Neural progenitor cell (in vitro differentiated cells): ENCODE measurements at places on chromosomes 16 and 17.

- no peak for DNase-seq
These were observed 89.8 kb downstream of the CRISPLD2 start for GRCh38 chr16:84909476-84910085.

GRCh38 chr16:414395-415169 lies 10.9 kb upstream of the RAB11FIP3 start:
- no peak for DNase-seq

- DNase-seq: peak; percentile 59
These were observed 36.8 kb downstream of the CBFA2T3 start for GRCh38 chr16:88939972-88940861.

DNA sequence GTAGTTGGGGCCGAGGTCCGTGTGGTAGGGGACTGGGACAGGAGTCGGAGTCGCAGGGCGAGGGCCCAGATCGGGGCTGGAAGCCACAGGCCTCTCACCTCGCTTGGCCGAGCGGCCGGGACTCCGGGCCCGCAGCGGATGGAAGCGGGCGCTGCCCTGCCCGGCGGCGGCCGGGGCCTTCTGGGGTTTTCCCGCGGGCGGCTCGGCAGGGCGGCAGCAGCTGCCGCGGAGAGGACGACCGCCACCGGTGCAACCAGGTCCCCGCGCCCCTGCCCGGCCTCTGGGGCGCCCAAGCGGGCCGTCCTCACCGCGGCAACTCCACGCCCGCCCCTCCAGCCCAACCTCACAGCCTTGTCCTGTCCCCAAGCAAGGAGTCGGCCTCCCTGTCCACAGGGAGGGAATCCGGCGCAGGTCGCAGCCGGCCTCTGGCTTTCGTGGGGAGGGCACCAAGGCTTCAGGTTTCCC lies 15.6 kb upstream of the UTP6 start:
- no peak for DNase-seq

GRCh38 chr16:29849505-29849904 lies 13.5 kb downstream of the CDIPT start:
- peak; percentile 45 for DNase-seq

GRCh38 chr16:53541326-53541725 lies 38.3 kb upstream of the AKTIP start:
- no peak for DNase-seq

- no peak for DNase-seq
These were observed 131.4 kb downstream of the HS3ST2 start for GRCh38 chr16:22945361-22945760.

DNA sequence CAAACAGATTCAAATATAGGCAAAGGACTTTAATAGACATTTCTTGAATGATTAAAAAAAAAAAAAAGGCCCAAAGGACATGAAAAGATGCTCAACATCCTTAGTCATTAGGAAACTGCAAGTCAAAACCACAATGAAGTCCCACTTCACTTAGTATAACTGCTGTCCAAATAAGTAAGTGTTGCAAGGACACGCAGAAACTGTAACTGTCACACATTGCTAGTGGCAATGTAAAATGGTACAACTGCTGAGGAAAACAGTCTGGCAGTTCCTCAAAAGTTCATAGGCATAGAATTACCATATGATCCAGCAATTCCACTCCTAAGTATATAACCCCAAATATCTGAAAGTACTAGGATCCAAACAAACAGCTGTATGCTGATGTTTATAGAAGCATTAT lies 112.7 kb downstream of the BRIP1 start:
- DNase-seq: no peak

GRCh38 chr16:56971768-56972043 lies 10.0 kb downstream of the CETP start:
- no peak for DNase-seq
